ENCODE measurements at places on chromosomes 2 and 18.

DNA sequence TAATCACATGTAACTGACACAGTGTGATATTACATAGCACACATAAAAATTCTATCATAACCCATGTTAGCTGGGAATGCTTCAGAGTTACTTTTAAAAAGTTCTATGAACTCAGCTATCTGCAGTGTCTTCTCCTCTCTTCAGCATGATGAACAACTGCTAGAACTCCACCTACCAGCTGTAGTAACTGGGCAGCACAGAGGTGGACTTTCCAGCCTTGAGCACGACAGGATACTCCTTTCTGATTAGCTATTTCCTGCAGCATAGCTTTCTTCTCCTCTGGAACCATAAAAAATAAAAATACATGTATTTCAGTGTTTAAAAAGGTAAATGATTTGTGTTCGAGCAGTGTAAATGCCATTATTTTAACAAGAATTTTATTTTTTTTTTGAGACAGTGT is 59.5 kb upstream of the AMMECR1L start:
- no peak for DNase-seq

DNA sequence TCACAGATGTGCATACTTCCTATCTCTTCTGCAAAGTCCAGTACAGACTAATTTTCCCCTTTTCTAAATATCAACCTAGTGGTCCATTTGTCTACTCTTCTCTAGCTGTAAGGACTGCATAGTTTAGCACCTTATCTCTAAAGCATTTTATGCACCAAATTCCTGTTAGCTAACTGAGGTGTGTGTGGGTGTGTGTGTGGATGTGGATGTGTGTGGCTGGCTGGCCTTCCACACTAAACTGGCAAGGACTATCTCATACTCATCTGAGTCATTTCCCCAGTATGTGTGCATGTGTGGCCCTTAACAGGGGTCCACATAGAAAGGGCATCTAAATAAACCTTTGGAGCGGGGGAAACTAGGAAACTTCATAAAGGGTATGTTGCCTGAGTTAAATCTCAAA is 139.6 kb downstream of the TTC32 start:
- no peak for DNase-seq

GRCh38 chr18:26206488-26206887 is 19.8 kb upstream of the TAF4B start:
- DNase-seq = no peak

DNA sequence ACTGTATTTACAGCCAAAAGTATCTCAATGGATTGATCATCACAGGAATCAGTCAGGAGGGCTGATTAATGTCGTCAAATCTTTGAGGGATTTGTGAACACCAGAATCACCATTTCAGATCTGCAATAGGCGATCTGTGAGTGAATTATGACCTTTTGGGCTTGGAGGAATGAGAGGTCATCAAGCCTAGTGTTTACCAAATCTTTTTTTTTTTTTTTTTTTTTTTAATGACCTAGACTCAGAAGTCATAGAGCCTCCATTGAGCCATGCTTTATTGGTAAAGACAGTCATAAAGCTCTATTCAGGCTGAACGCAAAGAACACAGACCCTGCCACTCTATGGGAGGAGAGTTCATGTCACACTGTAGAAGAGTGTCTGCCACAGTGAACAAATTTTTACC is 97.7 kb downstream of the SOCS6 start:
- DNase-seq = no peak

- DNase-seq = no peak
These were observed 281.8 kb downstream of the NCKAP5 start for GRCh38 chr2:133286326-133286922.

DNA sequence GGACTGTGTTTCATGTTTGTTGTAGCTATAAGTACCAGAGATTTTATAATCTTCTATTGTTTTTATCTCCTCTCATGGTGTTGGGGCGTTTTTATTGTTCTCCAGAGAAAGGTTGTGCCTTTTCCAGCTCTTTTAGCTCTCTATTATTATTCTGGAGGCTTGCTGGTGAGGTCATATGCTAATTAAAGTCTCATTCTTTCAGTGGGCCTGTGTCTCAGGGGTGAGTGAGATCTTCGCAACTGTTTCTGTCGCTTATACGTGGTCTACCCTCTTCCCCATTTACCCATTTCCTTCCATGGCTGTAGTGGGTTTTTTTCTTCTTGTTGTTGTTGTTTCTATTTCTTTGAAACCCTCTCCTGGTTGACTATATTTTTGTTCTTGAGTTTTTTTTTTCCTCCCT is 584.9 kb downstream of the TMEM182 start:
- DNase-seq = no peak

GRCh38 chr2:12451726-12452125 is 265.0 kb upstream of the TRIB2 start:
- DNase-seq = no peak

DNA sequence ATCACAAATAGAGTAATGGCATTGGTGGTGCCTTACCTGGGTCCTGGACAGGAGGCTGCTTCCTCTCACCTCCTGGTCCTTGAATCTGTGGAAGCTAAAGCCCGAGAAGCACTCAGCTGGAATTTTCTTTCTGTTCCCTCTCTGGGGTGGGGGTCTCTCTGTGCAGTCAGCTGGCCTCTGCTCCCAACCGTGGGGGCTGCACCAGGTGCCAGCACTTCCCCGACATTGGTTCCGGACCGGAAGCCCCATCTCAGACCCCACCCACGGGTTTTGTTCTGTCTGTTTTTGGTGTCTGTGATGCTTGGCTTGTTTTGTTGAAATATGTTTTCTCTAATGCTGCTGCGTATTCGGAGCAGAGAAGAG is 154.7 kb downstream of the TWIST2 start:
- DNase-seq = no peak

DNA sequence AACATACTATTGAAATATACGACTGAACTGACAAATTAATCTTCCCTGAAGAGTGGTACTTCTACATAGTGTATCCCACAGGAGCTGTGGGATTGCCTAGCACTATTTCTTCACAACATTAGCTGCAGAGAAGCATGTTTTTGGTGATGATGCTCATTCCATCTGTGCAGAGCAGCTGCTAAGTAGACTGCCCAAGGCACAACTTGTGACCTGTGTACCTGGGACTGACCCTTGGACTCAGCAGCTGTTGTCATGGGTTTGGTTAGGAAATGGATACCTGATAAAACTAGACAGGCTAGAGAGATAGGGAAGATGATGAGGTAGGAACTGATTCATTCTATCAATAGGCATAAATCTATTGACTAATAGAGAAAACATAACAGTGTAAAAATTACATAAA is 1204.0 kb downstream of the DSC3 start:
- no peak for DNase-seq

GRCh38 chr2:176508984-176509740 is 239.9 kb downstream of the MTX2 start:
- no peak for DNase-seq

Data from activated CD8-positive, alpha-beta memory T cell treated with anti-CD3 and anti-CD28 coated beads, Interleukin-2, amount 50 U/mL, for 48 hours (primary cell).